ENCODE measurements at places on chromosomes 13 and 19.

DNA sequence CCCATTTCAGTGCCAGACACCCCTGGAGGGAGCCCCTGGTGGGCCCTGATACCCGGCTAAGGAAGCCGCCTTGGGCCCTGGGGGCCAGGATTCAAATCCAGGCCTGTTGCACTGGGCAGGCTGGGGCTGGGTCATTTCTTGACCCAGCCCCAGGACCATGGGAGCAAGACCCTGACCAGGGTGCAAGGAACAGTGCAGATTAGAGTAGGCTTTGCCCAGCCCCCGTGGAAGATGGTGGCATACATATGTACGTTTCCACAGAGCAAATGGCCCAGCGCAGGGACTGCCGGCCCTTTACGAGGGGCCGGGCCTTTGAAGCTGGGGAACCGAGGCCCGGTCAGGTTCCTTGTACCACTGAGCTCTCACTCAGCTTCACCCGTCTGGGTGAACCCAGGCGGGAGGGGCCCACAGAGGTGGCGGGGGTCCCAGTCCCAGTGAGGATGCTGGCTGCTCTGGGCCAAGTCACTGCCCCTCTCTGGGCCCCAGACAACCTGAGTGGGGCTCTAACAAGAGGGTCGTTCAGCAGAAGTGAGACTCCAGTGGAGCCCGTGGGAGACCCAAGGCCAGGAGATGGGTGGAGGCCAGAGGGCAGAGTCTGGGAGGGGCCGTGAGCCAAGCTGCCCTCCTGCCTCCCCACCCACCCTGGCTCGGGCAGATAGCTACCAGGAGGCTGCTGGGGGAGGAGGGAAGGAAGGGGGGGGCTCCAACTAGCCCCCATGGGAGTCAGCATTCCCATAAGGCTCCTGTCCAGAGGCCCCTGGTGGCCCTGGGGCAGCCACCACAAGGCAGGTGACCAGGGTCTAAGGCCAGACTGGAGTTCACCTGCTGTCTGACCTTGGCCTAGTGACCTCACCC, 2.7 kb downstream of the MKNK2 start:
- no peak for DNase-seq

DNA sequence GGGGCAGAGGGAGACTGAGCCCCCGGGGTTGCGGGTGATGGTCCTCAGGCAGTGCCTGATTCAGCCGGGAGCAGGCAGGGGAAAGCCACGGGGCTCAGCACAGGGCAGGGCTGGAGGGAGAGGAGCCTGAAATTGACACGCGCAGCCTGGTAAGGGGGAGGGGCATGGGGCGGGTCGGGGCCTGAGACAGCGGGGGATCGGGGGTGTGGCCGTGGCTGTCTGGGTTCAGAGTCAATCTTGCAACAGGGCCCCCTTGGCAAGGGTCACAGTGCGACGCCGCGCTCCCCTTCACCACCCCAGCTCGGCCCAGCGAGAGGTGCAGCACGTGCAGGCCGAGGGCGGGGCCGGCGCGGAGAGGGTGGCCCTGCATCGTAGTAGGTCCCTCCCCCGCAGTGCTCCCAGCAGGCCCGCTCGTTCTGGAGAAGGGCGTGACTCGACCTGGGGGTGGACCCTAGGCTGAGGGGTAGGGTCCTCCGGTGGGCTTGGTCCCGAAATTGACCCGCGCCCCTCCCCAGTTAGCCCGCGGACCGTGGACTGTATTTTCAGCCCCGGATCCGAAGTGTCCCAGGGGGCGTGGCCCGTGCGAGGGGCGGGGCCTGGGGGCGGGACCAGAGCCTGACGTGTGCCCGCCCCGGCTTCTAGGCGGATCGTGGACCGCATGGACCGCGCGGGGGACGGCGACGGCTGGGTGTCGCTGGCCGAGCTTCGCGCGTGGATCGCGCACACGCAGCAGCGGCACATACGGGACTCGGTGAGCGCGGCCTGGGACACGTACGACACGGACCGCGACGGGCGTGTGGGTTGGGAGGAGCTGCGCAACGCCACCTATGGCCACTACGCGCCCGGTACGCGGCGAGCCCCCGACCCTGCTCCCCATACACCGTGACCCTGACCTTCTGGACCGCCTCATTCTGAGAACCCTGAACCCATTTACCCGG, 6.0 kb downstream of the RCN3 start:
- peak; percentile 75 for DNase-seq

- no peak for DNase-seq
These were observed 11.2 kb upstream of the ZNF681 start for GRCh38 chr19:23769691-23770468.

DNA sequence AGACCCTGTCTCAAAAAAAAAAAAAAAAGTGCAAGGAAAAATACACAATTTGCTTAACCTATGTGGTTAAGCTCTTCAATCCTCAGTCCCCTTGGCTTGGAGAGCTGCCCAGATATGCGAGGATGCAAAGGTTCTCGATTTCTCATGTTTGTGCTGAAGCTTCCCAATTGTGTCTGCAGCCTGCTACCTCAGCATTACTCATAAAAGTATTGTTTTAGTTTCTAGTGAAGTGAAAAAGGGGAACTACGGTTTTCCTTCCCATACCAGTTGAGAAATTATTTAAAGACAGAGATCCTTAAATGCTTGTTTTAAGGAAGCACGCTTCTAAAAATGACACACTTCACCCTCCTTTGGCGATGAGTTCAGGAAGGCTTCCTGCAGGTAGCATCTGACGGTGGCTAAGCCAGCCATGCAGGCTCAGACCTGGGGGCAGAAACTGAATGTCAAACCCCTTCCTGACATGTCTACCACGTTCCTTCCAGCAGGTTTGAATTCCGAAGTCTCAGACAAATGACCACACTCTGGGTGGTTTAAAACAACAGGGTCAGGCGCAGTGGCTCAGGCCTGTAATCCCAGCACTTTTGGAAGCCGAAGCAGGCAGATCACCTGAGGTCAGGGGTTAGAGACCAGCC, 47.9 kb downstream of the RUBCNL start:
- DNase-seq, result no peak

DNA sequence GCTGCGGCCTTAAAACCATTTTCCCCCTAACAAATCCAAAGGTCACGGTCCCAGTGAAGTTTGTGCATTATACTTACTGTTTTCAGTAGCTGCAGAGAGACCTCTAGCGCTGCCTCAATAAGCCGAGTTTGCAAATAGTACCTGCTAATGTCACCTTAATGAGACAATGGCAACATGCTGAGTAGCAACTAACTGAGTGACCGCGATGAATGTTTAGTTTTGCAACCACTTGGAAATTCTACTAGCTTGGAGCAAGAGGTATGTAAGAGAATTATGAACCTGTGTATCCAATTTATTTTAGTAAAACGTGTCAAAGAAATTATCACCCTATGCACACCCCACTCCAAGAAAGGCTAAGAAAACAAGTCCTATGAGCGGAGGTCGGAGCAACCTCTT, 1.2 kb downstream of the KPNA3 start:
- DNase-seq, result peak; percentile 5

DNA sequence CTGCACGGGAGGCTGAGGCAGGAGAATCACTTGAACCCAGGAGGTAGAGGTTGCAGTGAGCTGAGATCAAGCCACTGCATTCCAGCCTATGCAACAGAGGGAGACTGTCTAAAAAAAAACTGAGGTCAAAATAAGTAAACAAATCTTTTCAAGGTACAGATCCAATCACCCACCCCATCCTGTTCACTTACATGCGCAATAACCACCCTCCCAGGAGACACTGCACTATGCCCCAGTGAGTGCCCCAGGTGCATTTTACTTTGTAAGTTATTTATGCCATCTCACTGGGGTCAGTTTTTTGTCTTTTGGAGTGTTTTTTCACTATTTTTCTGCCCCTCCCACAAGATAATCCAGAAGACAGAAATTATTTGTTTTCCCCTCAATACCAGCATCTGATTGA, 6.9 kb upstream of the ZNF253 start:
- DNase-seq, result no peak

- no peak for DNase-seq
These were observed 65.6 kb downstream of the IRS2 start for GRCh38 chr13:109720758-109721184.

- DNase-seq, result no peak
These were observed 192.1 kb upstream of the GPR12 start for GRCh38 chr13:26952551-26953143.

DNA sequence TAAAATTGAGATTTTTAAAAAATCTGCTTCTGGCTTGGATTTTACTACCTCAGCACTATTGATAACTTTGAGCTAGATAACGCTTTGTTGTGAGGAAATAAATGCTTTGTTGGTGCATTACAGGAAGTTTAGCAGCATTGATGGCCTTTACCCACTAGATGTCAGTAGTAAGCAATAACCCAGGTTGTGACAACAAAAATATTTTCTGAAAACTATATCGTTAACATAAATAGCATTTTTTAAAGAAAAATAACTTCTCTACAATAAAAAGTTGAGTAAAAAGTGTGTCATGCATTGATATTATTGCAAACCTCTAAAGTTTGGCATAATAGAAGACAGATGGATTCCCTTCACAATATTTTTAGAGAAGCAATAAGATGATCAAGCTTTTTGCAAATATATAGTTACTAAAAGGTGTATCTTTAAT, 1246.5 kb downstream of the UQCRFS1 start:
- no peak for DNase-seq

GRCh38 chr13:73717632-73718031, 416.6 kb downstream of the KLF12 start:
- DNase-seq, result no peak
